ENCODE measurements at places on chromosomes 7 and 10.

GRCh38 chr10:114499630-114500190 lies 95.4 kb upstream of the AFAP1L2 start:
- peak; percentile 51 for DNase-seq

GRCh38 chr7:144529269-144529926 lies 125.9 kb upstream of the NOBOX start:
- no peak for DNase-seq

DNA sequence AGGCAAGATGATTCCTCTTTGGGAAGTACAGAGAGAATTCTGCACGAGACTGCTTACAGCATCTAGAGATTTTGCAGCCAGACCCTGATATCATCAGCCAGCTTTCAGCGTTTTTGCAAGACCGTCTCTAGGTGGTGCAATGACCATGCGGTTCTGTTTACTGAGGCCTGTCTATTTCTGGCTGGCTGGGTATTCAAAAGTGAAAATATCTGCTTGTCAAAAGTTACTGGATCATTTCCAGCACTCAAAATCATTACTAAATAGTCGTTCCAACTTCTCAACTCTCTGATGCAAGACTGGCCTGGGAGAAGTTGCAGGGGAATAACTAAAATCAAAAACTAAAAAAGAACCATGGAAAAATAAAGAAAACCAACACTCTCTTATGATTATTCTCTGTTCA lies 240.1 kb downstream of the ELMO1 start:
- no peak for DNase-seq

DNA sequence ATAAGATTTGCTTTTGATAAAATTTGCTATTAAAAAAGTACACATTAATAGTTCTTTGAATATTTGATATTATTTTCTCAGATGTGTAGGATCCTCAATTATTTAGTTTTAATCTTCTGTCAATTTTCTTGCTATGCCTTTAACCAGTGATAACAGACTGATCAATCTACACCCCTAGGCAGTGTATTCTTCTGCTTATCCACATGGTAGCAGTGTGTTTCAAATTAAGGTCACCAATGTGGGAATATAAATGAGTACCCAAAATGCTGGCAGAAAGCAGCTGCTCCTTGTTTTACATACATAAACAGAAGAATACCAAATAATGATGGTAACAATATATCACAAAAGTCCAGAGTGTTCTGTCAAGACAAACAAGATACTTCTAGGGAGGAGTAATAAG lies 87.0 kb downstream of the SKAP2 start:
- no peak for DNase-seq

- DNase-seq: no peak
Measured at GRCh38 chr7:110718503-110719205, 372.3 kb upstream of the LRRN3 start.

DNA sequence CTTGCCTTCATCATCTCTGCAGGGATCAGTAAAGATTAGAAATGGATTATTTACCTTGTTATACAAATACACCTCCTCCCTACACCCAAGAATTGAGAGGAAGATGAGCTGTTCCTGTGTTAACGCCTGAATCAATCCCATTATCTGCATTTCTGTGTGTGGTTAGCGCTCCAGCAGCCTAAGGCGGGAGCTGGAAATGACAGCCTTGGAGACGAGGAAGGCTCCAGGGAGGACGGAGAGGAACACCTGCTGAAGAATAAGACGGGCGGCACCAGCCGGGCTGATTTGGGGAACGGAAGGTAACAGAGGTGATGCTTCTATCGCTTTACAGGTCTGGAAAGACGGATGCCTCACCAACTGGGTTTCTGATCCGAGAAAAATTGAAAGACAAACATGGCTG lies 34.2 kb upstream of the DDC start:
- no peak for DNase-seq

GRCh38 chr10:10817609-10818008 lies 200.1 kb upstream of the CELF2 start:
- no peak for DNase-seq

GRCh38 chr10:110850099-110850498 lies 21.6 kb upstream of the PDCD4 start:
- no peak for DNase-seq

DNA sequence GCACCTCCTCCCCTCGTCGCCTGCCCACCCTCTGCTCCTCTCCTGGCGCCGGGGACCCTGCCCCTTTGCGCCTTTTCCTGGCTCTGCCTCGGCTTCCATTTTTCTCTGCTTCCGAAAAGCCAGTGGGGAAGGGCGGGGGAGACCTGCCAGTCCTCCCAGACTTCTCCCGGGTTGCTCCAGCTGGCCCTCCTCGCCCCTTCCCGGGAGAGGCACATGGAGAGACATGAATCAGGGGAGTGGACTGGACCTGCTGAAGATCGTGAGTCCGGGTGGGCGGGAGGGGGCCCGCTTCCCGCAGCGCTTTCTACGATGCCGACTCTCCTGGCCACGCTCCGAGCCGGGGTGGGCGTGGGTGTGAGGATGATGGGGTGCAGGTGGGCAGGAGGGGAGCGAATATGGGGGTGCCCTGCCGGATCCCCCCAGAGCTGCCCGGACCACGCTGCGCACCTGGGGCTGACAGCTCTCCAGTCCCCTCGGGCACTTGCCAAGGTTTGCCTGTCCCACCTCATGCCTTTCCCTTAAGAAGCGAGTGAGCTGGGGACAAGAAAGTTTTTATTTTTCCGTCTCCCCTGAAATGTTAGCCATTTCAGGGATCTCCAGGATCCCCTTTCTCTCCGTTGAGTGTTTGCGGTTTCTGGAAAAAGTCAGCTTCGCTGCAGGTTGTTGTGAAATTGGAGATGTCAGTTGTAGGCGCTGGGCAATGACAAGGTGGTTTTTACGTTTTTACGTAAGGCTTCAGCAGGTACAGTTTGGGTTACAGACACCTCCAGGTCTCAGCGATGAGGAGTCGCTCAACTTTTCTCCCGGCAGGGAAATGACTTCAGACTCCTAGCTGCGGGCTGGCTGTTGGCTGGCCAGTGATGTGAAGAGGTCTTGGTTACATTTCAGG lies 977 bp downstream of the CACNB2 start:
- DNase-seq: no peak

- DNase-seq: no peak
Measured at GRCh38 chr7:98216941-98217622, 5.8 kb downstream of the BHLHA15 start.

DNA sequence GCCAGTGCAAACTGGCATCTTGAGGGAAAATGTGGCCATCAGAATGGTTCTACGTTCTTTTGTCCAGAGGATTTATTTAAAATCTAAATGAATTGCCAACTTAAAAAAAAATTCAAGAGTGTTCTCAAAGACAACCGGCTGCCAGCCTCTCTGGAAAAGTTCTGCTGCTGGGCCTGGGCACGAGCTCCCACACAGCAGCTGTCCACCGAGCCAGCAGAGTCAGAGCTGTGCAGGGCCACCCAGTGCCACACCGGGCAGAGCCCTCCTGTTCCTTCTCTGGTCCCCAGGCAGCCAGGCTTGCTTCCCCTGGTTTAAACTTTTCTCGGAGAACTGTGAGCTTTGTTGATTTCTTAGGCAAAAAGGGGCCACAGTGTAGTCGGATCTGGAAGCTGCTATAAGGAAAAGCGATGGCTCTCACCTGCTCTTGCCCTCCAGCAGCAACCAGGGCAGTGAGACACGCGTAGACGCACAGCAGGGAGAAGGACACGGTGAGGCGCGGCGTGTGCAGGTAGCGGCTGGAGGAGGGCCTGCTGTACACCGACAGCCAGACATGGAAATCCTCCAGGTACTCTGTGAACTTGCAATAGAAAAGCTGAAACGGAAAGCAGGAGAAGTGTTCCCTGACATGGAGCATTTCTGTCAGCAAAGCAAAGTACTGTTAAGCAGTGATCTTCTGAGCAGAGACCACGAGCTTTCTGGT lies 111.6 kb downstream of the PKD1L1 start:
- DNase-seq: no peak

- DNase-seq: no peak
Measured at GRCh38 chr10:33153968-33154327, 180.5 kb downstream of the NRP1 start.

GRCh38 chr10:106971411-106971831 lies 193.1 kb downstream of the SORCS1 start:
- no peak for DNase-seq

- DNase-seq: no peak
Measured at GRCh38 chr10:102234888-102235597, 6.3 kb downstream of the PITX3 start.

GRCh38 chr10:58870070-58870469 lies 306.4 kb upstream of the PHYHIPL start:
- DNase-seq: no peak

GRCh38 chr7:39735903-39736302 lies 112.5 kb downstream of the RALA start:
- peak; percentile 17 for DNase-seq

DNA sequence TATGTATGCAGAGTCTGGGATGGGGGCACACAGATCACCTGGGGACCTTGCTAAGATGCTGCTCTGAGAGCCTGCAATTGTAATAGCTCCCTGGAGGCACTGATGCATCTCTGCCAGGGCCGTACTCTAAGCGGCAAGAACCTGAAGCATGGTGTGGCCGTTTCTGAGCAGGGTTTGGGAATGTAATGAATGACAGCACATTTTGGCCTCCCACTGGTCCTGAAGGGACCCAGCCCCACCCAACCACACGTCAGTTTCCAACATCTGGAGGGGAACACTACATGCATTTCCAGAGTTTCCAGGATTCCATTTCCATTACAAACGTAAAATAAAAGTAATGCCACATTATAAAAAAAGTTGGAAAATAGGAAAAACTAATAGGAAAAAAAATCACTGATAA lies 14.0 kb downstream of the ZCCHC24 start:
- no peak for DNase-seq

DNA sequence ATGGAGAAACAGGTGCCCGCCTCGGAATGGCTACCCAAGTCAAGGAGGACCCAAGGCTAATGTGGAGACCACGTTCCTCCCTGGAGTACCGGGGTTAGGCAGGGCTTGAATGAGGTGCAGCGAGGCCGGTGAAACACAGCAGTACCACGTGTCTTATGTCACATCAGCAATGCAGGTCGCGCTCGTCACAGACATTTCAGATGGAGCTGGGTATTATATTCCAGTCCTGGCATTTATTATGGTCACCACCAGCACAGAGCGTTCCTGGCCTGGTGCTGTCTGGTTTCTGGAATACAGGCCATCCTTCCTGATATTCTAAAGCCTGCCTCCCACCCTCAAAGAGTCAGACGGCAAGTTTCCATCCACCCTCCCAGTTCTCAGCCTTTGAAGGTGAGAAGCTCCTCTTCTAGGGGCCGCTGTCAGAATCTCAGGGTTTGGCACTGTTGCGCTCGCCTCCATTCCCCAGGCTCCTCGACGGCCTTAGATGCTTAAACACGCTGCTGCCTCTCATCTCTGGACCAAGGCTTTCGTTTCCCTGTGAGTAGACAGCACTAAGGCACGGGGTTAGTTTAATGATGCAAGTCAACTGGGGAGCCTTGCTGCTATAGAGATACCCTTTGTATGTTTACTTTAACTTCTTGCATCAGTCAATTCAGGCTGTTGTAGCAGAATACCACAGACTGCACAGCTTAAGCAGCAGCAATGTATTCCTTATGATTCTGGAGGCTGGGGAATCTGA lies 377.6 kb downstream of the DPP6 start:
- DNase-seq: no peak

- no peak for DNase-seq
Measured at GRCh38 chr10:123136221-123136805, 543 bp downstream of the HMX3 start.

- DNase-seq: no peak
Measured at GRCh38 chr7:92547579-92547978, 19.0 kb downstream of the RBM48 start.

GRCh38 chr10:103224133-103224532 lies 21.6 kb upstream of the RPEL1 start:
- DNase-seq: no peak

DNA sequence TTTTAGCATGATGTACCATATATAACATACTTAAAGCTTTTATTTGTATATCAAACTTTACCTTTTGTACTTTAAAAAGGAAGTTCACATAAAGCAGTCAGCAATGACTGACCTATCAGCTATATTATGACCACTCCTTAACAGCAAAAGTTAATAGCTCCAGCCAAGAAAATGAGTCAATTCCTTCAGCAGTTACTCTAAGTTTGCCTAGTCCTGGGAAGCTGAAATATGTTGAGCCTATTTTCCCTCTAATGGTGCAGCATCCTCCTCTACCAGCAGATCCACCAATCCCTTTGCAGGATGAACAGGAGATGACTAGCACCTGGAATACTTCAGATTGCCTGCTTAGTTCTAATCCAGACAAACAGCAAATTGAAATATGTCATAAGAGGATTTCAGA lies 64.2 kb downstream of the CUL2 start:
- DNase-seq: no peak

DNA sequence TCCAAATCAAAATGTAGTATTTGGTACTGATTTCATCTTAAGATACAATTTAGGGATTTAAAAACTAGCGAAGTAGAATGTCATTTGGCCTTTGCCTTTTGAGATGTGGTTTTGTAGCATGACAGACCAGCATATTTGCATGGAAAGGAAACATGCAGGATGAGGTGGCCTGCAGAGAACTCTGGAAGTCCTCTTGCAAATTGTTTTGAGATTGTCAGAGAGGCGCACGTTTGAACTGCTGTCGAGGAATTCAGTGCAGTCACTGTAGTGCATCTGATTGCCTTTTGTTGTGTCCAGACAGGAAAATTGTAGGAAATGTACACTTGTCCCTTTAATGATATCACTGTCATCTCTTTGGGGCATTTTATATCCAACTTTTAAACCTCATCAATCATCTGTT lies 136.7 kb downstream of the CELF2 start:
- no peak for DNase-seq

Measured in stimulated activated CD8-positive, alpha-beta memory T cell treated with anti-CD3 and anti-CD28 coated beads, Interleukin-2, amount 100 ng/mL, for 48 hours (primary cell).